ENCODE measurements at places on chromosomes 11 and 22.
A peak's percentile ranks its signal among the peaks of the same experiment; 100 is the strongest.

- peak; percentile 82 for DNase-seq
Observed at GRCh38 chr22:38214302-38215056, 12.7 kb downstream of the MAFF start.

- no peak for DNase-seq
Observed at GRCh38 chr11:96318850-96319249, 24.1 kb downstream of the MAML2 start.

- no peak for DNase-seq
Observed at GRCh38 chr11:2233693-2234455, 36.5 kb downstream of the ASCL2 start.

DNA sequence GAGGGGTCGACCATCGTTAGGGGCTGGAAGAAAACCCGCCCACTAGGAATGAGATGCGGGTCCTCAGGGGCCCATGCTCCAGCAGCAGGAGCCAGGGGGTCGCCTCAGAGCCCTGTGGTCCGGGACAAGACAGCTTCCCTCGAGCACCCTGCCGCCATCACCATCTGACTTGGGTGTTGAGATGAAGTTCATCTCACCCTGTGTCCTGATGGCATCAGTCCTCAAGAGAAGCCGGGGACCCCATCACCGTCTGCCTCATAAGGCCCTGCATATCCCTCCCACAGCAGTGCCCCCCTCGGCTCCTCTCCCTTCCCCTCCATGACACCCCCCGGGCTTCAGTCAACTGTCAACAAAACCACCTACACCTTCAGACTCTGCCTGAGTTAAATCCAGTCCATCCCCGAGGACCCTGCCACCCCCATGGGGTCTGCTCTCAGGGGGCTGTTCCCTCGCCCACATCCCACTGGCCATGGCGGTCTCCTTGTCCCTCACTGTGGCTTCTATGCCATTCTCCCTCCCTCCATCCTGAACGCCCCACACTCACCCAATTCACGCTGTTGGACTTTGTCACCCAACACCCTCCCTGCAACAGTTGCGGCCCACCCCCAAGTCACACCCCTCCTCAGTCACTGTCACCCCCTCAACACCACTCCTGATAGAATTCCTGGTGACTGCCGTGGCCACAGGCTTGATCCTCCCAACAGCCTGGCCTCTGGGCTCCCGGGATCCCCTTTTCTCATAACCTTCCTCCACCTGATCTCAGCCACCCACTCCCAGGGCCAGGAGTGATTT lies 87.7 kb upstream of the RTL6 start:
- DNase-seq = no peak

- no peak for DNase-seq
Observed at GRCh38 chr22:31652088-31652487, 9.9 kb downstream of the PISD start.

Data from CD4-positive, alpha-beta T cell treated with Interleukin-4 for 4 hours (primary cell).